SHP77 treated with DMSO at 0.1 percent for 48 hours (cell line): ENCODE measurements at places on chromosomes 7 and 10.

DNA sequence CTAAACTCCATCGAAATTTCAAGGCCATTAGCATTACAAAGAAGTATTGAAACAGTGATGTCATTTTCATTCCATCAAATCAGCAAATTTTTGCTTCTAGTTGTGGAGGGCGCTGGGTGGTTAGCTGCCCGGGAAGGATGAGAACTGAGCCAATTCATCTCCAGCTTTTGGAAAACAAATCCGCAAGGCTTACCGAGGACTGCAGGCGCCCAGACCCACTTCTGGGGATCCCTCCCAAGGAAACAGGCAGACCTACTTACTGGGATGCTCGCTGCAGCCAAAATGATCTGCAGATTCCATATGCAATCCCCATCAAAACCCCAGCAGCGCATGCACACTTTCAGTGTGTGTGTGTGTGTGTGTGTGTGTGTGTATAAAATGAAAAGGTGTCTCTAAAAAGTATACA, 19.2 kb downstream of the TNRC18 start:
- DNase-seq, result no peak

GRCh38 chr7:108454674-108455550, 1.3 kb downstream of the NRCAM start:
- no peak for DNase-seq

DNA sequence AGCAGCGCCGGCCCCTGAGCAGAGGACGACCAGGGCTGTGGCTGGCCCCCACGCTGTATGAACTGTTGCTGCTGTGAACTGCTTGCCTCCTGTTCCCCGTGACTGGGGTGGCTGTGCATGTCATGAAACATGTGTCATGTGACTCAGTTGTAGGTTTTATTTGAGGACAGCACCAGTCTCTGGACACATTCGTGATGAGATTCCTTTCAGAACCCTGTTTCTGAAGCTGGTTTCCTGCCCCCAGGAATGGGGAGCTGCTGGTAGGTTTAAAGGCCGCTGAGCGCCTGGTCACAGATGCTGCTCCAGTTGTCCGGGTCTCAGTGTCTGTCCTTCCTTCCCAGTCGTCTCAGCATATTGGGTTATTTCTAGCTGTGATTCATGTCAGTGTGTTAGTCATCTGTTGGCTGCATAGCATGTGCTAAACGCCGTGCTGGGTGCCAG, 79.1 kb upstream of the PPIF start:
- no peak for DNase-seq

DNA sequence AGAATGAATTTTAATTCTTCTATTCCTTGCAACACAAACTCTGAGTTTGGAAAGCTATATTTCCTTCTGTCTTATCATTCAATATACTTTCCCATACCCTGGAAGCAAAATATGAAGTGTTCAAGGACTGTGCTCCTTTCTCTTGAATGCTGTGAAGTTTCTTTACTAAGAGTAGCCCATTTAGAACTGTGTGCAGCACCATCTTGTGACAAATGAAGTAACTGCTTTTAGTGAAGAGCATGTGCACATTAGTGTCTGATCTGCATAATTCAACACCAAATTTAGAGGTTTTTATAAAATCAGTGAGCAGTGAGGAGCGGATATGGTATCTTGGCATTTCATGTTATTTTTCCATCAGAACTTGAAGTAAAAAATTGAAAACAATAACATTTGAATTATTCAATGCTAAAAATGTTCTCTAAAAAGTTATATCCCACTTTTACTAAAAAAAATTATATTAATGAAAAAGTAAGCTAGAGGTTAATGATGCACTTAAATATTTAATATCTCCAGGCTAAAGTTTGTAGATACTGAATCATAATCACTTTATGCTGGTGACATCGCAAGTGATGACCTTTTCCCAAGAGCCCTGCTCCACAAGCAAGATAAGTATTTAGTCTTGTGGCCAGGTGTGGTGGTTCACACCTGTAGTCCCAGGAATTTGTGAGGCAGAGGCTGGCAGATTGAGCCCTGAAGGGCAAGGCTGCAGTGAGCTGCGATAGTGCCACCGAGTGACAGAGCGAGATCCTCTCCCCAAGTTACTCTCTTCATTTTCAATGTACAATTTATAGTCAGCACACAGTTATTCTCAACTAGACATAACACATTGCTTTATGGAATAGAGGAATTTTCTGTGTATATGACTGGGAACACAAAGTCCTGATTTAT, 108.8 kb upstream of the PCLO start:
- peak; percentile 10 for DNase-seq

GRCh38 chr7:129906700-129907099, 46.1 kb downstream of the UBE2H start:
- no peak for DNase-seq

DNA sequence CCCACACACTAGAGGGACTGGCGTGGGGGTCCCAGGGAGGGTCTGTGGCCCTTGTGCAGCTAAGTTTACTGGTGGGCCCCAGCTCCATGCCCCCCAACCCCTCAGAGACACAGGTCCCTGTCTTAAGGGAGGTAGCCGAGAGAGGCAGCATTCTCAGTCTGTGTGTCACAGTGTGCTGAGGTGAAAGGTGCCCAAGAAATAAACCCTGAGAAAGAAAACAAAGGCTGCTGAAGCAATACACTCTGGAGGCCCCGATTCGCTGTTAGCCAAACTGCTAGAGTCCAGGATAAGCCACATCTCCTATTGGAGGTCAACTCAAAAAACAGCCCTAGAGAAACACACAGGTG, 28.6 kb upstream of the NDST2 start:
- no peak for DNase-seq

DNA sequence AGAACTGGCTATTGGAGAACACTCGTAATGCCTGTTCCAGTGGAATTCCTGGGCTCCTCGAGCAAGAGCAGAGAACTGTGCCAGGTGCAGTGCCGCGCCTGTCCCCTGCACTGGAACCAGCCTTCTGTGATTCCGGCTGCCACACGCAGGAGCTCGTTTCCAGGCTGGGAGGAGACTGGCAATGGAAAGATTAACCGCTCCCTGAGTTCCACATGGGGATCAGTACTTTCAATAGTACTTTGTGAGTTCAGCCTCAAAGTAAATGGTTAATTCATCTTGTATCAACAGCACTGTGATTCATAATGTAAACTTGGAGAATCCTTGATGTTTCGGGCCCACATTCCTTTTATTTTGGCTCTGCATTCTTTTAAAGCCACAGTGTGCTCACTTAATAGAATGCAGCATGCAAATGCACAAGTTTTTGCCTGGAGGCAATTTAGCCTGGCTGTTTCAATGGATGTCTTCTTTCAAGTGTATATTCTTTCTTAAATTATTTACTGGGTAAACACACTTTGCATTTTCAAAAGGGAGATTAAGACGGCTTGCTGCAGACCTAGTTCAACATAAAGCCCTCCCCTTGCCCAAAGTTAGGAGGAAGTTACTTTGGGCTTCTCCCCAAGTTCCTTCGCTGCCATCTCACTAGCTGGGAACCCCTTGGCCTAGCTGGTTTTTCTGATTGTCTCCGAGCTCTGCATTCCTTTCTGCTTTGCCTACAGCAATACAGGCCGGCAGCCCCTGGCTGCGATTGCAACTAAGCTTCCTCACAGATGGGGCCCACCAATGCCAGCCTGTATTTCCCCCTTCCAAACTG, 138.1 kb upstream of the TCF7L2 start:
- no peak for DNase-seq

- DNase-seq, result no peak
Observed at GRCh38 chr10:127577376-127578258, 28.5 kb downstream of the NPS start.

GRCh38 chr10:116121640-116122525, 151.1 kb downstream of the GFRA1 start:
- DNase-seq, result no peak

DNA sequence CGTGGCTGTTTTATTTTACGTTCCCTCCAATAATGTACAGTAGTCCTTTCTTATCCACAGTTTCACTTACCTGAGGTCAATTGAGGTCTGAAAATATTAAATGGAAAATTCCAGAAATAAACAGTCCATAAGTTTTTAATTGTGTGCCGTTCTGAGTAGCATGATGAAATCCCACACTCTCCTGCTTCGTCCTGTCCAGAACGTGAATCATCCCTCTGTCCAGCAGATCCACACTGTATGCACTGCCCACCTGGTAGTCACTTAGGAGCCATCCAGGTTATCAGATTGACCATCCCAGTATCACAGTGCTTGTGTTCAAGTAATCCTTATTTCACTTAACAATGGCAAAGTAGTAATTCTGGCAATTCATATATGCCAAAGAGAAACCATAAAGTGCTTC, 46.3 kb downstream of the STARD3NL start:
- no peak for DNase-seq

DNA sequence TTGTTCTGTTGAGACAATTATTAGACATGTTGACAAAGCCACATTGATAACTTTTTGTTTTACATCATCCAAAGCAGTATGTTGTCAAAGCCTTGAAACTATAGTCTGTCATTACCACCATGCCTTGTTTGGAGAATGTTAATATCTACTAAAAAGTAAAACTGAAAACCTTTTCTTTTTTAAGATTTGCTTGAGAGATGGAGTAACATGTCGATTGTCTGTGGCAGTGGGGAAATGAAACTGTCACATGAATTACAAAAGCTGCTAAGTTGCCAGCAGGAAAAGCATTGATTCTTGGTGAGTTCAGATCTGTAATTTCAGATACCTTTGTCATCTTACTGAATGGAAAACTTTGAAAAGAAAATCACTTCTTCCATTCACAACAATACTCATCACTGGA, 69.1 kb downstream of the TFPI2 start:
- DNase-seq, result no peak

GRCh38 chr10:22438711-22439110, 93.4 kb downstream of the SPAG6 start:
- no peak for DNase-seq

DNA sequence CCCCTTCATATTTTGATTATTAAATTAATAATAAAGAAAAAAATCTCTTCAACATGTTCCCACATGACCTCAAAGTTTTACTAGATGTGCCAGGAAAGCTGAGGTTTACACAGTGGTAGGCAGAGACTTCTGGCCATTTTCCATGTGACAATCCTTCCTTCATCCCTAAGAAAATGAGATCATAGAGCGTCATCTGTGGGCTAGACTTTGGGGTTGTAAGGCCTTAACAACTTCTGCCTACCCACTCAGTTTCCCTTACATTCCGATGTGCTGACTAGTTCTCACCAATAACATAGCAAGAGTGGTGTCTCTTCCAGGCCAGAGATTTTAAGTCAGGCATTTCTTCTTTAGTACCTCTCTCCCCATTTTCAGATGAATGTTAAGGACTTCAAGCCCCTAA, 171.1 kb upstream of the PHF14 start:
- no peak for DNase-seq

DNA sequence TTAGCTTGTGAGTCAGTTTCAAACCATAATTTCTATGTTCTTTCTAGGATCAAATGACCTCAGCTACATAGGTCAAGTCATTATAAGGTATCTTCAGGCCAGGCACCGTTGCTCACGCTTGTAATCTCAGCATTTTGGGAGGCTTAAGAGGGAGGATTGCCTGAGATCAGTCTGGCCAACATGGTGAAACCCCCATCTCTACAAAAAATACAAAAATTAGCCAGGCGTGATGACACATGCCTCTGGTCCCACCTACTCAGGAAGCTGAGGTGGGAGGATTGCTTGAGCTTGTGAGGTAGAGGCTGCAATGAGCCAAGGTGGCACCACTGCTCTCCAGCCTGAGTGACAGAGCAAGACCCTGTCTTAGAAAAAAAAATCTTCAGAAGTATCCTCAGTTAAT, 362.3 kb downstream of the GATA3 start:
- no peak for DNase-seq

DNA sequence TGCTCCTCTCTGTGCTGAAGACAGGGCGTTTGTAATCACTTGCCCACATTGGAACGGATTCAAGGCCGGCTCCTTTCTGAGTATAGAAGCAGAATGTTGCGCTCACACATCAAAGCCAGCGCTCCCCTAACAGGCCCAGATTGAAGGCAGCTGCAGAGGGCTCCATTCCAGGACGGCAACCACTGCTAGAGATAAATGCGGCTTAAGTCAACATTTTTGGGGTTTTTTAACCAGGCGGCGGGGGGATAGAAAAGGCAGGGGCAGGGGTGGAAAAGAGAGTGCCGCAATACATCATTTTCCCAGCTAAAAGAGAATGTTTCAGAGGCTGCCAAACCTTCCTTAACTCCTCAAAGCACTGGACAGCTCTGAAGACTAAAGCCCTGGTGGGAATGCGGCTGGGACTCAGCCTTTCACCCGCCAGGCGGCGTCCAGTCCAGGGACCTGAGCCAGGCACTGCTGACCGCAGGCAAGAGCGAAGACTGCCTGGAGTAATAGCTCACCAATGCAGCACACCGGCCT, 189.6 kb downstream of the TNS3 start:
- no peak for DNase-seq

- DNase-seq, result no peak
Observed at GRCh38 chr7:8827329-8827728, 393.9 kb downstream of the NXPH1 start.

- DNase-seq, result no peak
Observed at GRCh38 chr10:71889388-71889987, 38.4 kb upstream of the PSAP start.

GRCh38 chr7:158655507-158655906, 49.1 kb downstream of the NCAPG2 start:
- no peak for DNase-seq

DNA sequence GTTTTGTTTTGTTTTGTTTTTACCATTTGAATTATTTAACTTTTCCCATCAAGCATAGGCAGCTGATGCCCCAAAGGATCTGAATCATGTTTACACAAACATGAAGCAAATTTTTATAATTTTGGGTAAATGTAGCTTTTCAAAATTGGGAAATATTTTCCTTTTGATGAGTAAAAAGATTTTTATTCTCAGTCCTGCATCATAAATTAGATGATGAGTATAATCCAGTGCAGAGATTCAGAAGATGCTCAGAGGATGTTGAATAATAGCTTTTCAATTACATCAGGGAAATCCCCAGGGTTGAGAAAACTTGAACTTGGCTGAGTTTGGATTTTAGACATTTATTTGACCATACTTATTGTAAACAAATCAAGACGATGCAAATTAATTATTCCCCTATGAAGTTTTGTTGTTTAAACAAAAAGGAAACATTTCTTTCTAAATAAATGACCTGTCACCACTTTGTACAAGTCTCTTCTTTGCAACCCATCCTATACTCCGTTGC, 121.7 kb downstream of the FAM204A start:
- no peak for DNase-seq

DNA sequence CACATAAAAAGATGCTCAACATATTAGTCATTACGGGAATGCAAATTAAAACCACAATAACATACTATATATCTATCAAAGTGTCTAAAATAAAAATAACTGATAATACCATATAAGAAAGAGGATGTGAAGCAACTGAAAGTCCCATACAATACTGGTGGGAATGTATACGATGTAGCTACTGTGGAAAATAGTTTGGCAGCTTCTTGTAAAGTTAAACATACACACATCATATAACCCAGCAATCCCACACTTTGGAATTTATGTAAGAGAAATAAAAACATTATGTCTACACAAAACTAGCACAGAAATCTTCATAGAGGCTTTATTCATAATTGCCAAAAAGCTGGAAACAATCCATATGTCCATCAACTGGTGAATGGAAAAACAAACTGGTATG, 10.5 kb upstream of the COMMD3 start:
- DNase-seq, result no peak
